ENCODE measurements at places on chromosomes 3 and 15.

DNA sequence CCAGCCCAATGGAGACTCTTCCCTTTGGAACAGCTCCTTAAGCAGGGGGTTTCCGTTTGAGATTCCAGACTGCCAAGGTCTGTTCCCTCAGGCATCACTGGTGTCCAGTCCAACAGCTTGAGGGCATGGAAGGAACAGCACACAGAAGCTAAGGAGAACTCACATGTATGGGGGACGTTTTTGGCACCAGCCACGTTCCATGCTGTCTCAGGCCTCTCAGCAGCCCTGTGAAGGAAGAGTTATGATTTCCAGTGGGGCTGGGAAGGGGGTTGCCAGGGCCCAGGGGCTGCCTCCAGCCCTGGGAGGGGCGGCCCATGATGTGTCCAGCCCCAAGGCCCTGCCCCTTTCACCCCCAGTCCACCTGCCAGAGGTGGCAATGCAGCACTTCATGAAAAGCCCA, 7.5 kb upstream of the RHO start:
- no peak for DNase-seq

DNA sequence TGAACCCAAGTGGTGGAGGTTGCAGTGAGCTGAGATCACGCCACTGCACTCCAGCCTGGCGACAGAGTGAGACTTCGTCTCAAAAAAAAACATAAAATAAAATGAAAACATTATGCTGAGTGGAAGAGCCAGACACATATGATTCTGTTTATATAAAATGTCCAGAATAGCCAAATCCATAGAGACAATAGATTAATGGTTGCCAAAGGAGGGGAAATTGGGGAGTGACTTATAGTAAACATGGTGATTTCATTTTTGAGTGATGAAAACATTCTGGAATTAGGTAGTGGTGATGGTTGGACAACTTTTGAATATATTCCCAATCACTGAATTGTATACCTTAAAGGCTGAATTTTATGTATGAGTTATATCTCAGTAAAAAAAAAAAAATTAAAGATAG, 172.0 kb upstream of the BFSP2 start:
- DNase-seq = no peak

GRCh38 chr3:112786002-112786590, 60.6 kb downstream of the CD200R1L start:
- no peak for DNase-seq

GRCh38 chr3:25344670-25345069, 83.4 kb upstream of the RARB start:
- no peak for DNase-seq

GRCh38 chr3:60755094-60755493, 496.2 kb downstream of the FHIT start:
- no peak for DNase-seq

DNA sequence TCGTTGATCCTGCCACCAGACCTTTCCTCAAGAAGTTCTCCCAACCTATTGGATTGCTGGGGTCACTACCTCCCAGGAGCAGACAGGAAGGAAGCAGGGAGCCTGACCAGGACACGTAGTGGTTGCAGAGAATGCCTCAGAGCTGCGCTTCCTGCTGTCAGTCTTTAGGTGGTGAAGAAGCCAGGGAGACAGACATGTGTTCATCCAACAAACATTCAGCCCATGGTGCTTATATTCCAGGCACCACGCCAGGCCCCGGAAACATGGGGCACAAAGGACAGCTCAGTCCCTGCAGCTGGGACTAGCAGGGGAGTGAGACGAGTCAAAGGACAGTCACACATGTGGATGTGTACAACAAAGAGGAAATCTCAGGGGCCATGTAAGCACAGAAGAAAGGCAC, 26.0 kb upstream of the CORO2B start:
- DNase-seq = no peak

DNA sequence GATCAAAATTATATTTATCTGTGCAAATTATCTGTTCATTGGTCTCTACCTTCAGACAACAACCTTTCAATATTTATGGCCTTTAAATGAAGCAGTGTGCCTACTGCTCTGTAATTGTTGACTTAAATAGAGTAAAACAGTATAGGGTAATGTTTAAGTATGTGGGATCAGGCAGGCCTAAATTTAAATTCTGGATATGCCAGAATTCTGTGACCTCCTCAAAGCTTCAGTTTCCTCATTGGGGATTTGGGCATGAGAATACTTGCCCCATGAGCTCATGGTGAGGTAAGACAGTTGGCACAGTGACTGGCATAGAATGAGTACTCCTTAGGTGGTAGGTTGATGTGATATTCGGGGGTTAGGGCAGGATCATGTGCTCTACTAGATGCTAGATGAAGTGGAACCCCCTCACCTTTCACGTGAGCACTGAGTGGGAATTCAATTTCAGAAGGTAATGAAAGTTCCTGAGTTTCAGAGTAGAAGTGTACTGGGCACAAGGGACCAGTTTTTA, 14.9 kb downstream of the ARL8B start:
- no peak for DNase-seq

DNA sequence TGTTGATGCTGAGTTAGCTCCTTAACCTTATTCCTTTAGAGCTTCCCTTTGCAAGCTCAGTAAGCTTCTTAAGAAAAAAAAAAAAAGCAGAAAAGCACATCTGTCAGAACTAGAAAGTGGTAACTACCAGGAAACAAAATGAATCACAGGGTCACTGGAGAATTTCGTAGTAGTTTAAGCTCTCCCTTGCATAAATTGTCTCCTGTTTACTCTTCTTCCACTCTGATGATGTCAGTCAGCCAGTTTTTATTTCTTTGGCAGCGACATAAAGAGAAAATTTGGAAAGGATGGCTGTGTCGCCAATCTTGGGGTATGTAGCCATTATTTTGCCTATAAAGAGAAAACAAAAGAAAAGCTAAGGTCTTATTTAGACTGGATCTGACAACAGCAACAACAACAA, 3.2 kb upstream of the GABRR3 start:
- no peak for DNase-seq

- no peak for DNase-seq
These were observed at the start of gene PRSS50 for GRCh38 chr3:46717447-46718231. Gene PRSS50 (minus strand): TSS chr3:46717869. CDS start chr3:46717824, 45 bp downstream.

DNA sequence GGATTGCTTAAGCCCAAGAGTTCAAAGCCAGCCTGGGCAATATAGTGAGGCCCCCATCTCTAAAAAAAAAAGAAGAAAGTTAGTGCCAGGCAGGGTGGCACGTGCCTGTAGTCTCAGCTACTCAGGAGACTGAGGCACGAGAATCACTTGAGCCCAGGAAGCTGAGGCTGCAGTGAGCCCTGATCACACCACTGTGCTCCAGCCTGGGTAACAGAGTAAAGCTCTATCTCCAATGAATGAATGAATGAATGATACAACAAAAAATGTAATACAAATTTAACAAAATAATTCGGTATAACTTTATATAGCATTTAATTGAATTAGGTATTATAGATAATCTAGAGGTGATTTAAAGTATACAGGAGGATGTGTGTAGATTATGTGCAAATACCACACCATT, 29.7 kb downstream of the DENND4A start:
- no peak for DNase-seq

DNA sequence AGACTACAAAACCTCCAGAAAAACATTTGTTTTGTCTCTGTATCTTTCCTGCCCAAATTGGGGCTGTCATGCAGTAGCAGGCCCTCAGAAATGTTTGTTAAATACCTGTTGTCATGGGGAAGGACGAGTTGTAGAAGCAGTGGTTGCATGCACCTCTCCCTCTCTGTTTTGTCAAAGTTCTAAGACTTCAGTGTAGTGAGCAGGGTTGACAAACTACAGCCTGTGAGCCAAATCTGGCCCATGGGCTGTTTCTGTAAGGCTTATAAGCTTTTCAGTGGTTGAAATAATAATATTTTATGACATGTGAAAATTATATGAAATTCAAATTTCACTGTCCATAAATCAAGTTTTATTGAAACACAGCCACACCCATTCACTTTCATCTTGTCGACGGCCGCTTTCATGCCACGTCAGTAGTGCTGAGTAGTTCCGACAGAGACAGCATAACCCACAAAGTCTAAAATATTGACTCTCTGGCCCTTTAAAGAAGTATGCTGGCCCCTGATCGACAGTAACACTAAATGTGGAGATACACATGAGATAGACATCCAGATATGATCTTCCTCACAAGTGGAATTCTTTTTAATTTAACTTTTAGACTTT, 102.9 kb downstream of the PDZRN3 start:
- no peak for DNase-seq

- DNase-seq = no peak
These were observed 159.9 kb upstream of the PEX5L start for GRCh38 chr3:180196658-180197057.

GRCh38 chr15:67126551-67127330, 61.3 kb downstream of the SMAD3 start:
- no peak for DNase-seq

GRCh38 chr15:76139368-76140073, 79.7 kb downstream of the TMEM266 start:
- DNase-seq = peak; percentile 72

DNA sequence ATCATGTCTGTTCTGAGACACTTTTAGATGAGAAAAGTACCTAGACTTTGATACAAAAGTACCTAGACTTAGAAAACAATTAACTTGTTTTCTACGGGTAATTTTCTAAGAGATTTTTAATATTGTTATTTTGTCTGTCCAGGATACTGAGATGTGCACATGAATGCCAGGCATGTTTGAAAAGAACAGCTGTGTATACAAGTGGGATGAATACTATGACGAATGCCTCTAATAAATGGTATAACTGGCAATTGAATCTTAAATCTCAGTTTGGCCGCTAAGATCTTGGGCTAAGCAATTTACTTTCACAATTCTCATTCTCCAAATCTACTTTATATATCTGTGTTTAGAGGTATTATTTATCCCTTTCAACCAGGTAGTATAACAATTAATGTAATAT, 207.4 kb downstream of the CBLB start:
- no peak for DNase-seq

DNA sequence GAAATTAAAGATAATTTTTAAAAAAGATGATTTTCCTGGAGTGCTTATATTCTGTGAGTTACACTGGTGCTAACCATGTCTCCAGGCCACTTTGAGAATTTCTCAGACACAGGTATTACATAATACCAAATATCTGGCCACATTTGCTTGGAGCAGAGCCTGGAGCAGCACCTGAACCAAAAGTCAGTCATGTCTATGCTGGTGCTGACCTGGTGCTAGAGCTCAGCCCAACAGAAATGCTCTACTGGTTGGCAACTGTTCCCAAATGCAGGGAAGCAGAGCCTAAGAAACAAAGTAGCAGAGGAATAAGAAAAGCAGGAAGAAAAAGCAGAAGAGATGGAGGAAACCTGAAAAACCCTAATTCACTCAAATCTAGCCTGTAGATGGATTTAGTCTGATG, 135.7 kb upstream of the SLC7A14 start:
- DNase-seq = no peak

DNA sequence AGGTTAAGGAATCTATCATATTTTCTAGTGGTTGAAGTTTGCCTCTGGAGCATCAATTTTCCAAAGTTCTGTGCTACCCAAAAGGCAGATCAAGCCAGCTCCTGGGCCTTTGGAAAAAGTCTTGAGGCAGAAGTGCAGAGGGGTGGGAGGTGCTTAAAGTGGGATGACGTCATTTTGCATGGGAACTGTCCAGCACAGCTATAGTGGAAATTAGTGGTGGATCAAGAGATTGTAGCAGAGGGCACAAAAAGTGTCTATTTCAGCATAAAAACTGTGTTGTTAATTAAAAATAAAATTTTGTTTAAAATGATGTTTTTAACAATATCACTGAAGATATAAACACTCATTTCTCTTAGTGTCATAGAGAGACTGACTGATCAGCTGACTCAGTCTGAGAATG, 221.9 kb downstream of the LRRN1 start:
- no peak for DNase-seq

DNA sequence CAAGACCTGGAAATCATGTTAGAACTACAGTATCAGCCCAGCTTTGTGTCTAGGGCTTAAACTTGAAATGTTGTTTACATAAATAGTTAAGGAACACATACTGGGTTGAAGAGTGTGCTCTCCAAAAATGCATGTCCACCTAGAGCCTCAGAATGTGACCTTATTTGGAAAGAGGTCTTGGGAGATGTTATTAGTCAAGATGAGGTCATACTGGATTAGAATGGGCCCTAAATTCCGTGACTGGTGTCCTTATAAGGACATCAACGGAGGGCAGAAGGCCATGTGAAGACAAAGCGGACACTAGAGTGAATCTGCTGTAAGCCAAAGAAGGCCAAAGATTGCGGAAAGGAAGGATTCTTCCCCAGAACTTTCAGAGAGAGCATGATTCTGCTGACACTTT, 759.2 kb upstream of the CFAP20DC start:
- DNase-seq = no peak

DNA sequence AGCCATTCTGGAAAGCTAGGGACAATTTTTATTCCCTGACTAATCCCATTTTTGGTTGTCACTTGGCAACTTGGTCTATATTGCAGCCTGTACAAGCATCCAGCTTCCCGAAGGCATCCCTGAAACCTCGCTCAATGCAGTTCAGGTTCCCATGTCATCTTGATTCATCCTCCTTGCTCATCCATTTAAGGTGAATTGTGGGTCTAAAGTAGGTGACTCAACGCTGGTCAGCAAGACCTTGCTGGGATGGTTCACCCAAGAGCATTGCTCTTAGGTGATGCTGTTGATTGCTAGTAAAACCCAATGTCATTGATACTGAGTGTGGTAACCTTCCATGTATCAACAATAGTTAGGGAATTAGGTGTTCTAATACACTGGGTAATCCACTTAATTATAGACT, 13.1 kb upstream of the RAB8B start:
- DNase-seq = no peak

DNA sequence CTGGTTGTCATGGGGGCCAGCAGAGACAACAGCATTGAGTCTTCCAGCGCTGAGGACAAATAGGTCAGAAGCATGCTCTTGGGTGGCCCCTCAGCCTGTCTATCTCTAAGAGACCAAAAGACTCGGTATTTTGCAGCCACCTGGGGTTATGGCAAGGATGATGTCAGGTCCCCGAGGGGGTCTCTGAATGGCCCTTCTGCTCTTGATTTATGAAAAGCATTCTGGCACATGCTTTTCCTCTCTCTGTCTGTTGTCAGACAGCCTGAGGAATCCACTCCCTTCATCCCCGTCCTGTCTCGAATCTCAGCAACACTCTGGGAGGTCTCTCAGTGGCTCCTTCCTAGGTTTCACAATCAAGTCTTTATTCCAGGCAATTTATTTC, 156.6 kb upstream of the RGMA start:
- DNase-seq = no peak

DNA sequence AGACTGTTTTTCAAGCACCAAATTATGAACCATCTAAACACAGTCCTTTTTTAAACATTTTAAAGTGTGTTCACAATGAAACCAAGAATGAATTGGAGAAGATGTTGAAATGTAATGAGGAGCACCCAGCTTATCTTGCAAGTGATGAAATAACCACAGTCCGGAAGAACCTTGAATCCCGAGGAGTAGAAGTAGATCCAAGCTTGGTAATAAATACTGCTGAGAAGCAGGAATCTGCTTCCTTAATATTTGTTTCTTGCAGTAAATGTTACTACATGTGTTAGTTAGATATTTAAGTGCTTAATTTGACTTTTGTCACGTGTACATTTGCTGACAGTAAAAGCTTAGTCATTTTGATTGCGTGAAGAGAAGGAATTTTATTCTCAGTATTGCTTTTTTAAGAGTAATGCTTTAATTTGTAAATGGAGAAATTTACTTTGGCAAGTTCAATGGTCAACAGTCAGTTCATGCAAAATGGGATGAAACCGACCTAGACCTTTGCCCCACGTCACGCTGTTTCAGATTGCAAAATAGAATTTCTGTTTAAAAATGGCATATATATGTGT, 69.8 kb downstream of the OPA1 start:
- DNase-seq = no peak

GRCh38 chr15:68228143-68228970, 1.2 kb downstream of the CLN6 start:
- no peak for DNase-seq

Data from activated CD4-positive, alpha-beta T cell treated with anti-CD3 and anti-CD28 coated beads, Interleukin-2, amount 50 U/mL, for 24 hours (primary cell).